Dorsolateral prefrontal cortex (tissue), 122 donors: ENCODE measurements at places on chromosomes 3 and 15.

DNA sequence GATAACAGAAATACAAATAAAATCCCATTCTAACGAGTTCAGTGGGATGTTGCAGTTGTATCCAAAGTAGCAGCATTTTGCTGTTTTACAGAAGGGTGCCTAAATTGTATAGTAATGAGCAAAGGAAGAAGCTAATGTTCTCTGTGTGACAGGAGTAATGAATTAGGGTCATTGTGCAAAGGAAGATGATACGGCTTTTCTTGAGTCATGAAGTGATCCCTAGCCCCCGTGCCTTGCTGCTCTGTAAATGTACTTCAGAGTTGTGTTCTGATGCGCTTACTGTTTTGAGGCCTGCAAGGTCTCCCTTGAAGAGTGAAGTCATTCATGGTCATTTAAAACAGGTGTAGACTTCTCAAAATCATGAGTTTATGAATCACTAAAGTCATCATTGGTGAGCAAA, 37.9 kb downstream of the ATP1B3 start:
- no peak for DNase-seq

DNA sequence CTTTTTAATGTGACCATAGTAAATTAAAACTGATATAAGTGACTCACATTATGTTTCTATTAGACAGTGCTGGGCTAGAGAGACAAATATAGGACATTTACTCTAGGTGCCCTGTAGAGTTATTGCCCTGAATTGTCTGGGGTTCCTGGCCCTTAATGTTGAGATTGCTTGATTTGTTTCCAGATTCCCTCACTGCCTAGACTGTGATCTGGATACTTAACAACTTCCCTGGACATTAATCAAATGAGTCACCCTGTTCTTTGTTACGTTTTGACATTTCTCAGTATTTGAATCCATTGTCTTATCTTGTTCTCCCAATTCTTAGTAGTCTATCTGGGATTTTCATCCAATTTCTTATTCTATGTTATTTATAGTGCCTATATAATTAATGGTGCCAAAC, 65.8 kb downstream of the DTWD1 start:
- DNase-seq: no peak

GRCh38 chr3:168249550-168250414, 154.1 kb upstream of the GOLIM4 start:
- peak; percentile 53 for DNase-seq

- no peak for DNase-seq
These were observed 7.5 kb downstream of the SOX14 start for GRCh38 chr3:137771401-137772213.

- DNase-seq: no peak
These were observed 183.9 kb downstream of the TPRG1 start for GRCh38 chr3:189355481-189356201.

- no peak for DNase-seq
These were observed 665.4 kb downstream of the NLGN1 start for GRCh38 chr3:174062923-174063322.

GRCh38 chr3:108474581-108474980, 35.8 kb downstream of the MYH15 start:
- no peak for DNase-seq

GRCh38 chr3:196399485-196399945, 32.7 kb downstream of the UBXN7 start:
- DNase-seq: no peak

DNA sequence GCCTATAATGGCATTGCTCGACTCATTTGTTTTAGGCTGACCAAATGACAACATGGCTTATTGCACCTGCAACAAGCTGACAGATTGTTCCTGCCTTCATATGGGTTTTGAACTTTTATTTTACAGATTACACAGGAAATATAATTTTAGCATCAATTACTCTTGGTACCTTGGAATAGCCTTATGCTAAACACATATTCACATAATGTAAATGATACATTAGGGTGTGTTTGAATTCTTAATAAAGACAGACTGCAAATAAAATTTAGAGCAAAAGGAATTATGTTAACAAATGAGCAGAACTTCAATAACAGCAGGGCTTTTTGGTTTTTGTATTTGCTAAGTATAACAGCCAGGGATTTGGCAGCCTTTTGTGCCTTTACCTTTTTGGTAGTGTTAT, 51.9 kb upstream of the TMC3 start:
- no peak for DNase-seq
